ENCODE measurements at places on chromosomes 5 and 9.

DNA sequence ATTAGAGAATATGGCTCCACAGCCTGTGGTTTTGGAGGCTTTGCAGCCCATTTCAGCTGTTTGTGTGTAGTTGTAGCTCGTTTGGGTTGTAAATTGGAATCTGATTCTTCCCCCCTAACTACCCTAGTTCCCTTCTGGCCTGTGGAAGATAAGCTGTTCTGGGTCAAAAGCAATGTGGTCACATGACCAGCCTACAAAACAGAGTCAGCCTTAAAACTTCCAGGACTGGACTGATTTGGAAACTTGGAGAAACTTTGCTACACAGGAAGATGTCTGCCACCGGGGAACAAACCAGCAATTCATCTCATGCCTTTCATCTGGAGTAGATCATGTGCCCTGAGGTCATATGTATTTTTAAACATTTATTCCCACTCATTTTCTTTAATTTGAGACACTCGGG lies 83.8 kb downstream of the DAPK1 start:
- no peak for DNase-seq

- no peak for DNase-seq
These were observed 105.3 kb downstream of the SIL1 start for GRCh38 chr5:139092741-139093343.

GRCh38 chr5:140185409-140185808 lies 10.4 kb downstream of the CYSTM1 start:
- DNase-seq: no peak

DNA sequence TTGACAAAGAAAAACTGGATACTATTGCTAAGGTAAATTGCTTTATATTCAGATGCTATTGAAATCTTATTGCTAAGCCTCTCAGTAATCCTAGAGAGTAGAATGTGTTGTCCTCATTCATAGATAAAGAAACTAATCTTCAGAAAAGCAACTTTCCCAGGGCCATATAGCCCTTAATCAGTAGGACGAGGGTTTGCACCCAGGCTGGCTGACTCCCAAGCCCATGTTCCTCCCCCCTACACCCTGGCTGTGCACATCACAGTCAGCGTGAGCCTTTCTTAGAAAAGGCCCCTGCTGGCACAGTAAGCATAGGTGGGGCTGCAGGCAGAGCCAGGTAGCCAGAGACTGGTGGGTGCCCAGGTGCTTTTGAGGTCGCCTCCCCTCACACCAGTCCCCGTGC lies 15.8 kb upstream of the GLIPR2 start:
- DNase-seq: no peak

DNA sequence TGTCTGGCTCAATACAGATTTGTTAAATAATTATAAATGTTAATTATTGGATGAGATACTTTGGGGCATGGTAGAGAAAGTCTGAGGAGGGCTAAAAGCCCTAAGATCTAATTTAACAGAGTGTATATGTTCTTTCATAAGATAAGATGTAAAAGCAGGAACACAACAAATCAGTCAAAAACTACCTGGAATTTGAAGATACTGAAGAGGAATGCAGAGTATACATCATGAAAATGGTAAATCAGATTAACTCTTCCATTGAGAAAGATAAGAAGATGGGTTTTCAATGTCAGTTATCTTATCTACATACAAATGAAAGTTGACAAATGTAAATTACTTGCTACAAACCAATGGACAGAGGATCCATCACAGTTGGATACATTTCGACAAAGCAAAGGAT lies 107.3 kb upstream of the NFIB start:
- no peak for DNase-seq

DNA sequence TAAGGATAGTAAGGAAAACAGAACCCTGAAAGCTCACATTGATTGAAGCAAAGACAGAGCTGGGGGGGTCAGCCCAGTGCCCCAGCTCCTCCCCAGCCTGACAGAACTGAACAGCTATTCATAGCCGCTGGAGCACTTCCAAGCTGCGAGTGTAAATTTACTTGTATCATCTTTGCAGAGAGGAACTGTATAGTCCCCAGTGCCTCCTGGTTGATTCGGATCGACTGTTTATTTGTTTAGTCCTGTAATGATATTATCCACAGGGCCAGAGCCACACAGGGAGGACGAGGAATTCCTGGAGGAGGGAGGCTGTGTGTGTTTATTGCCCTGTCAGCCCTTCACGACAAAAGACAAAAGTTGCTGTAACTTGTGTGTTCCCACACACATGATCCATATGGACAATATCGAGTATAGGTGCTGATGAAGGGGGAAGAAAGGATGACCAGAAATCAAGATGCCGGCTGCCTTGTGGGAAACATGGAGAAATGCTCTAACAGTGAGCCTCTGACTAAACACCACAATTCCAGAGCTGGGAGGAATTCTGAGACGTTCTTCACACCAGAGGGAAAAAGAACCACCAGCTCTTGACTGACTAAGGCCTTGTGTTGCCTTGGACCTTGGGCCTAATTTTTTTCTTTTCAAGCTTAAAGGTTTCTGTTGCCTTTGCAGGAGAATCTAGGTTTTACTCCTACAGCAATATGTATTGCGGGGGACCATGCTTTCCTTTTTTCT lies 31.1 kb downstream of the FOXD1 start:
- DNase-seq: peak; percentile 49

Data from A172 (cell line).